ENCODE measurements at places on chromosomes 7 and 10.
A peak's percentile ranks its signal among the peaks of the same experiment; 100 is the strongest.

DNA sequence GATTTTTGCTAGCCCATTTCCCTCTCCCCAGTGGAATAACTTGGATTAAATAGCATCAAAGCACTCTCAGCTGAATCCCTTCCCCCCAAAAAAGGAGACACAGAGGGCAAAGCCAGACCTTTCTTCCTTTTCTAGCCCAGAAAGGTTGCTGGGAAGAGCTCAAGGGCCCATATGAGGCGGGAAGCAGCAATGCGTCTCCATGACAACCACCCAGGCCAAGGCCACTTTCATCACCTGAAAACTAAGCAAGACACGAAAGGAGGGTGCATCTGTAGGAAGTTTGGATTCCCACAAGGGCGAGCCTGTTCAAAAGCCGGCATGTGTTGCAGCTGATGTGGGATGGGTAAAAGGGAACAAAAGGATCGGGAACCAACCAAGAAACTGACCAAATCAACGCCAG, 229.1 kb downstream of the PLXNA4 start:
- DNase-seq = no peak

DNA sequence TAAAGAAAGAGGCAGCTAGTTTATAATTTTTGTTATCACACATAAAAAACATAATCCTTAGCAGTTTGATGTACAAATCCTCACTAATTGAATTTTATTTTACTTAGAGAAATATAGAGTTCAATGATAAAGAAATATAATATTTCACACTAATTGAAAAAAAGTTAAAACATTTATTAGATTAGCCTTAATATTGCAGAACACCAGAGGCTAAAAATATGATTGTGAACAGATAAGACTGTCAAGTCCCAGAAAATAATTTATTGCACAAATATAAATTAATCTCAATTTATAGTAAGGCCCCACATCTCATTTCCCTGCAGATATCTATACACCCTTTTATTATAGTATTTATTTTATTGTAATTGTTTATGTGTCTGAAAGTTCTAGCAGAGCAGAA, 690.8 kb upstream of the PHF14 start:
- DNase-seq = no peak

GRCh38 chr10:71550628-71551027, 153.9 kb downstream of the CDH23 start:
- DNase-seq = no peak

DNA sequence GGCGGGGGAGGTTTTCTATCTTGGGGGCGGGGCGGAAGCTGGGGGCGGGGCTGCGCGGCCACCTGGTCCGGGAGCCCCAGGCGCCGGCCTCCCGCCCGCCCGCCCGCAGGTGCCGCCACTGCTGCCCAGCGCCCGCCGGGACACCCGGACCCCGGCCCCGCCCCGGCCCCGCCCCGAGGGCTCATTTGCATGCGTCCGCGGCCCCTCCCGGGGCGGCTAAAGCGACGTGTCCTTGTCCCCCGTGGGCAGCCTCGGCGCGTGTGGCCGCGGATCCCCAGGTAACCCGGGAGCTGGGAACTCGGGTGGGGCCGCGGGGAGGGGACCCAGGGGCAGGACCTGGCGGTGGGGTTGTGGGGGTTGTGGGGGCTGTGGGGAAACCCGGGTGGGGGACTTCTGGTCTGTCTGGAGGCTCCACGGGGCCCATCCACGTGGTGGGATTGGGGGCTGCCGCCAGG, at the start of gene BHLHA15:
Gene BHLHA15, plus strand, starts transcription at position 219 of the 455 bp plus-strand sequence. CDS start 871 bp downstream, outside the sequence.
- DNase-seq = peak; percentile 23

DNA sequence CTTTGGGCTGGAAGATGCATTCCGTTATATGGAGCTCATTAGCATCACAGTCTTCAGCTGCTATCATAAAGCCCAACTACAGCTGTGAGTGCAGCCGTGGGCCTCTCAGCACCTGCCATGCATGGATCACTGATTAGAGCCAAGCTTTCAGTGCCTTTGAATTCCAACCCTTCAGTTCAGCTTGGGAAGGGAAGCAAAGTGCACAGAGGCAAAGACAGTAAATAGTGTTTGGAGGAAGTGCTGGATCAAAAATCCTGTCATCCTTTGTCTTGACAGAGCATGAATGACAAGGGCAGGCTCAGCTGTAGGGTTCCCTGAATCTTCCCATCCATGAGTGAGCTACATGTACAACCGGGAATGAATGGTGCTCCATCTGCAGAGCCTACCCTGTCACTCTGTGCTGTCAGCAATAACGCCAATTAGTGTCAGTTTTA, 153.7 kb downstream of the DNAJB9 start:
- DNase-seq = no peak

- no peak for DNase-seq
Observed at GRCh38 chr10:110413903-110414547, 83.7 kb upstream of the DUSP5 start.

Measured in activated naive CD4-positive, alpha-beta T cell treated with anti-CD3 and anti-CD28 coated beads, Interleukin-2, amount 50 U/mL, for 72 hours (primary cell).